NAMALWA (cell line): ENCODE measurements at places on chromosomes 1 and 21.

DNA sequence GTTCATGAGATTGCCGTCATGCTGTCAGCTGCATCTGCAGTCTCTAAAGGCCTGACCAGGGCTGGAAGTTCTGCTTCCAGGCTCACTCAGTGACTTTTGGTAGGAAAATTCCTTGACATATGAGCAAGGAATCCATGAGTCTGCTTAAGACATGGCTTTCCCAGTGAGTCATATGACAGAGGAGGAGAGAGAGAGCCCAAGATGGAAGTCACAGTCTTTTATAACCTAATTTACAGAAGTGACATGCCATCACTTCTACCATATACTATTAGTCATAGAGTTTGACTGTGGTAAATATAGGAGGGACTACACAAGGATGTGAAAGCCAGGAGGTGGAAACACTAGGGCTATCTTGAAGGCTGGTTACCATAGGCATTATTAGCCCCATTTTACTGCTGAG, 115.2 kb downstream of the ROR1 start:
- no peak for DNase-seq

DNA sequence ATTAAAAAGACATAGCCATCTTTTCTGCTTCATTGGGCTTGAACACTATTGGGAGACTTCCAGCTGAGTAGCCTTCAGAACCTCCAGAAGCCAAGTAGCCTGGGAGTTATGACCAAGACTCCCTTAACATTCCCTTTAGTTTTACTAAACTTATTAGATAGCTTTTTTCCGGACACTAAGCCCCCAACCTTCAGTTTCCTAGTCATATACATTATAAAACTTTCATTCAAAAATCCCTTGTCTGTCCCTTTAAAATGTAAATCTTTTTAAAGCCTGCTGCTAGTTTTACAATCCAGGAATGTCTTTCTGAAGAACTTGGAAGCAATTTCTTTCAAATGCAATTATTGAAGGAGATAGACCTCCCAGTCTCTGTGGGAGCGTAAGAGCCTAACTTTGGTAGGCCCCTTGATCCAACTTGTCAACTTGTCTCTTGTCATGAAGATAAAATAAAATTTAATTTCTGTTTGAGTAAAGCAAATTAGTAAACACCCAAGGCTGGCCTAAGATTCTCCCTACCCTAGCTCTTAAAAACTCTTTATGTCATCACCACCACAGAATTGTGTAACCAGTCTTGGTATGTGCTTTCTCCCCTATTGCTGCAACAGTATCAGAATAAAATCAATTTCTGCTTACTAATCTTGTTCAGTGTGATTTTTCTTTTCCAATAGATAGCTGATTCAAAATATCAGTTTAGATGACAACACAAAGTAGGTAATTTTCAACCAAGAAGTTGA, 796.2 kb downstream of the PLA2G4A start:
- no peak for DNase-seq

GRCh38 chr1:155794605-155795245, 62.3 kb downstream of the GON4L start:
- no peak for DNase-seq

DNA sequence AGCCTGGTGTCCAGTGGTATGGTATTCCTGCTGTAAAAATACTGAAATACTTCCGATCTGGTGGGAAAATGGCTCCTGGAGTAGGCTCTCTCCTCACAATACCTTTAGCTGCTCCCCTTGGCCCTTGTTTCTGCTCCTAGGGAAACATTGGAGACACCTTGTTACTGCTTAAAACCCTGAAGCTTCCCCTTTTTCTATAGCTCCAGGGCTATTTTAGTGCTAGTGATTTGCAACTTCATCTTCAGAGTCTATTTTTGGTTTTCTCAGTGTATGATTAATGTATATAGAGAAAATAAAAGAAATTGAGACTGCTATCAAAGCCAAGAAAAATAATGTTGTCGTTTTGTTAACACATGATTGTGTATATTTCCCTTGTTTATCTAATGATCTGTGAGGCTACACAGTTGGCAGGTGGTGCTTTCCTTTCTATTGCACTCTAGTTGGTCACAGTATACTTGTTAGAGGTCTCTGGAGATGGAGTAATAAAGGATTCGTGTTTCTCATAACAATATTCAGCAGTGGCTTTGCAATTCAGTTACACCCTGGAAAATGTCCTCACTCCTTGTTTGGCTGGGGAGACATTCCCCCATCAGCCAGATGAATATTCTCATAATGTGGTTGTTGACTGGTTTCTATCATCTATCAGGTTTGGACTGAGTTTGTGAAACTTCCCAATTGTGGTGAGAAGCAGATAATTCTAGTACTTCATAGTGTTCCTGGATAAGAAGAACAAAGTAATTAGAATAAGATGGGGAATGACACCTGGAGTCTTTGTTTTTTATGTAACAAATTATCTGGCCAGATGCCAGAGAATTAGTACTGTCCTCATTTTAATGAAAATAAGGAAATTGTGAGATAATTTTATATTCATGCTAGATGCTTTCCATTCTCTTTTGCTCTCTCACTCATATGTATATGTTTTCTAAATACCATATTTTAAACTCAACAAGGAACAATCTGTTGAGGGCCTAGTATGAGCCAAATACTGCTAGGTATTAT, 44.8 kb upstream of the CACYBP start:
- peak; percentile 80 for DNase-seq

DNA sequence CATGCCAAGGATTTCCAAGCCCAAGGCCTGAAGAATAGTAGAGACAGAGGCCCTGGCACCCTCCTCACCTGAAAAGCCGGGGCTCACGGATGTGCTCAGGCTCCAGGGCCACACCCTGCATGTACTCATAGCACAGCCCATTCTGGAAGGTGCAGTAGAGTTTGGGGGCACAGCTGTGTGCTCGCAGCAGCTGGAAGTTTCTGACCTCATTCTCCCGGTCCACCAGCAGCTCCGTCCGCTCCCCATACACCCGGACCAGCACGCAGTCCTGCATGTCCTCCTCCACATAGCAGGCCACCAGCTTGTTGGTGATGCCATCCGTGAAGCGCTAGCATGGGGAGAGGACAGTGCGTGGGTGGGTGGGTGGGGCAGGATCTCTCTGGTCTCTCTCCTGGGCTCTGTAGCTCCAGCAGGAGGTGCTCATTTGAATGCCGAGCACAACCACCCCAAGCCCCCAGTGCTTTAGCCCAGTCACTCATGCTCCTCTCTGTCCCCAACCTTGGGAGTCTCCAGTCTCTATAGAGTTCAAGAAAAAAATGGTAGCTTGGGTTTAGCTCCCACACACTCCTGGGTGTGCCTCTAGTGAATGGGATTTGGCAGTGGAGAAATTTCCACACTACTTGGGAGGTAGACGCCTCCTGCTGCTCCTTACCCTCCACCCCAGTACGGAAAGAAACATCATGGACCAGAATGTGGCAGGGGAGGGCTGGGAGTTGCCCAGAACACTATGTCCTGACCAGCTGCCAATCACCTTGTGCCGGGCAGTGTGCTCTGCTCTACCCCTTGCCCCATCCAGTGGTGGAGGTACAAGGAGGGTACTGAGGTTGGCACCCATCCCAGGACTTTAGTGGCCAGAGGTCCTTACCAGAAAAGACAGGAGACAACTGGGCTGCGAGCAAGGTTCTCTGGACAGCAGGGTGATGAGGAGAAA, 1.9 kb downstream of the ETNK2 start:
- DNase-seq: no peak

- DNase-seq: no peak
These were observed 299.8 kb downstream of the MRPL39 start for GRCh38 chr21:25307489-25307888.

GRCh38 chr1:33039840-33040239, 3.2 kb upstream of the AK2 start:
- no peak for DNase-seq

GRCh38 chr1:248303324-248303723, at the start of gene OR2T12:
OR2T12 (minus strand) TSS chr1:248303424; CDS start chr1:248295578, 7,846 bp downstream.
- DNase-seq: no peak

GRCh38 chr1:238232084-238232710, 341.5 kb upstream of the ZP4 start:
- no peak for DNase-seq

DNA sequence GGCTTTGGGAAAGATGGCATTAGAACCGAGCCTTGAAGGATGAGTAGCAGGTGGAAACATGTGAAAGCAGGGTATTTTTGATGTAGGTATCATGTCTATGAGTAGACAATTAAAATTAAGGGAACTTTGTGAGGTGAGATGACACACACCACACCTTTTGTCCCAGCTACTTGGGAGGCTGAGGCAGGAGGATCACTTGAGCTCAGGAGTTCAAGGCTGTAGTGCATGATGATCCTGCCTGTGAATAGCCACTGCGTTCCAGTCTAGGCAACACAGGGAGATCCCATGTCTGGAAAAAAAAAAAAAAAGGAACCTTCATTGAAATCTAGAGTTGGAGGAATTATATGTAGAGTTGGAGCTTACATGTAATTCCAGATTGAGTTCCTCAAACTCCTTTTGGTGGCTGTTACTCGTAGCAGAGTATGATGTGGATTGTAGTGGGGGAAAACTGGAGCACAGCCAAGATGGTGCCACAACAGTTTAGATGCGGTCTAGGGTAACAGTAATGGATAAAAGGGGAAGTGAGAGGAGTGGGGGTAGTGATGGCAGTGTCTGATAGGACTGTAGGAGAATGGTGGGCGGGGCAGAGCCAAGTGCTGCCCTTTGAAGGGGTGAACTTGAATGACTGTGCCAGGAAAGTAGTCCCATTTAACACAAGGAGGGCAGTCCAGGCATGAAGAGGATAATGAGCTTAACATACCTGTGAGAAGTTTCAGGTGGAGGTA, 17.4 kb downstream of the AK4 start:
- peak; percentile 53 for DNase-seq
